ENCODE measurements at places on chromosomes 3 and 15.
A peak's percentile ranks its signal among the peaks of the same experiment; 100 is the strongest.

- no peak for DNase-seq
Observed at GRCh38 chr3:172476347-172476746, 28.1 kb upstream of the GHSR start.

DNA sequence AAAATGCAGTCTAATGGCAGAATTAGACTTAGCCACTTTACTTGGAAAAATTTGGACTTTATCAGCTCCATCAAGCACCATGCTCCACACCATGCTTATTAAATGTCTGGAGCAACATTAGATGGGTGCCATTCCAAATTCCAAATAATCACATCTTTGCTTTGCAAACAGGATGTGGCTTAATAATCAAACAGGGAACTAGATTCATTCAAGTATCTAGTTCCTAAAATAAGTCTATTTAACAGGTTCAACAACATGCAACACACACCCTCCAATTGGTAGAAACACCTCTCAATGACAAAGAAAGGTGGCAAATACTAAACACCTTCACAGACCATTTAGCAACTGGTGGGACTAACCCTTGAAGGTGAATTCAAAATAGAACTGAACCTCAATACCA, 3.5 kb downstream of the HEXA start:
- DNase-seq = no peak

- DNase-seq = no peak
Observed at GRCh38 chr3:105676621-105677300, 192.1 kb downstream of the CBLB start.

GRCh38 chr3:52874864-52875587, 22.3 kb downstream of the STIMATE start:
- DNase-seq = no peak

GRCh38 chr3:42556089-42556632, 25.6 kb downstream of the SEC22C start:
- no peak for DNase-seq

GRCh38 chr3:148309390-148310035, 388.2 kb upstream of the AGTR1 start:
- DNase-seq = no peak

DNA sequence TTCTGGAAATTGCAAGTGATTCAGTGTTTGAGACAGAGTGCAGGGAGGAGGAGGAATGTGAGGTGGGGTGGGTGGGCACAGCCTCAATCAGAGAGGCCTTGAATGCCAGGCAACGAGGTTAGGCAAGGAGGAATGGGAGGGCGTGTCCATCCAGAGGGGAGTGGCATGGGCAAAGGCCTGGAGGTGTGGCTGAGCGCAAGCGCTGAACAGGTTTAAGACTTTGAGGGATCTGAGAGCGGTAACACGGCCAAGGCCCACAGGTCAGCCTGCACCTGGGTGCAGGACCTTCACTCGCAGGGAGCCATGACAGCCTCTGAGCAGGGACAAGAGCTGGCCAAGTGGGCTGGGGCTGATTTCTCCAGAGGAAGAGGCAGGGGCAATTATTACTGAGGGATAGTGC, 125.9 kb downstream of the TPRA1 start:
- no peak for DNase-seq

- DNase-seq = no peak
Observed at GRCh38 chr15:71547011-71547410, 263.3 kb upstream of the NR2E3 start.

- no peak for DNase-seq
Observed at GRCh38 chr15:40335938-40336743, 4.6 kb downstream of the CCDC9B start.

- no peak for DNase-seq
Observed at GRCh38 chr3:149886957-149887356, 73.9 kb downstream of the RNF13 start.

DNA sequence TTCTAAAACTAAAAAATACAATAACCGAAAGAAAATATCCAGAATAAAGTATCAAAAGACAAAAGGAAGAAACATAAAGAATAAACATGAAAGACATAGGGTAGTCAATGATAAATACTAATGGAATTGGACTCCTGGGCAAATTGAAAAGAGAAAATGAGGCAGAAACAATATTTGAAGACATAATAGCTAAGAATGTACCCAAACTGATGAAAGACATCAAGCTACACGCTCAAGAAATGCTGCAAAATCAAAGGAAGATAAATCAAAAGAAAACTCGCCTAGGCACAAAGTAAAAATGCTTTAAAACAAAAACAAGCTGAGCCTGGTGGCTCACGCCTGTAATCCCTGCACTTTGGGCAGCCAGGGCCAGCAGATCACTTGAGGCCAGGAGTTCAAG, 34.9 kb downstream of the CEP70 start:
- no peak for DNase-seq

DNA sequence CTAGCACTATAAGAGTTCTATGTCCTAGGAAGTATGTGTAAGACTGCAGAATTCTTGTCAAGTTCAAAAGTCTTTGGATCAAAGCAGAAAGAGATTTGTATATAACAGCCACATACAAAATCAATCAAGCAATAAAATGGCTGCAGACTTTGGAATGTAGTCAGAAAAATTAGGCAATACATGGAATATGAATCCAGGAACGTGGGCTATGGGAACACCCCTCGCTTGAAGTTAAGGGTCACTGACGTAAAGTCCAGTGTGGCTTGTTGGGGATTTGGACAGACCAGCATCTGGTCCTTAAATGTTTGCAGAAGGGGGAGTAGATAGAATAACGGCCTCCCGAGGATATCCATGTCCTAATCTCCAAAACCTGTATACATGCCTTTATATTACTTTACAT, 178.6 kb downstream of the ADAMTS9 start:
- DNase-seq = no peak

DNA sequence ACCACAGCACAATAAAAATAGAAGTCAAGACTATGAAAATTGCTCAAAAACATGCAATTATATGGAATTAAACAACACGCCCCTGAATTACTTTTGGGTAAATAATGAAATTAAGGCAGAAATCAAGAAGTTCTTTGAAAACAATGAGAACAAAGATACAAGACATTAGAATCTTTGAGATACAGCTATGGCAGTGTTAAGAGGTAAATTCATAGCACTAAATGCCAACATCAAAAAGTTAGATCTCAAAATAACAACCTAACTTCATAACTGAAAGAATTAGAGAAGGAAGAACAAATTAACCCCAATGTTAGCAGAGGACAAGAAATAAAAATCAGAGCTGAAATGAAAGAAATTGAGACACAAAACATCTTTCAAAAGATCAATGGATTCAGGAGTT, 86.6 kb upstream of the UBP1 start:
- no peak for DNase-seq

- no peak for DNase-seq
Observed at GRCh38 chr15:57298204-57298603, 78.1 kb upstream of the CGNL1 start.

- DNase-seq = no peak
Observed at GRCh38 chr3:71797455-71797854, 12.5 kb upstream of the PROK2 start.

GRCh38 chr3:111577798-111578685, 17.1 kb downstream of the ZBED2 start:
- DNase-seq = peak; percentile 47

DNA sequence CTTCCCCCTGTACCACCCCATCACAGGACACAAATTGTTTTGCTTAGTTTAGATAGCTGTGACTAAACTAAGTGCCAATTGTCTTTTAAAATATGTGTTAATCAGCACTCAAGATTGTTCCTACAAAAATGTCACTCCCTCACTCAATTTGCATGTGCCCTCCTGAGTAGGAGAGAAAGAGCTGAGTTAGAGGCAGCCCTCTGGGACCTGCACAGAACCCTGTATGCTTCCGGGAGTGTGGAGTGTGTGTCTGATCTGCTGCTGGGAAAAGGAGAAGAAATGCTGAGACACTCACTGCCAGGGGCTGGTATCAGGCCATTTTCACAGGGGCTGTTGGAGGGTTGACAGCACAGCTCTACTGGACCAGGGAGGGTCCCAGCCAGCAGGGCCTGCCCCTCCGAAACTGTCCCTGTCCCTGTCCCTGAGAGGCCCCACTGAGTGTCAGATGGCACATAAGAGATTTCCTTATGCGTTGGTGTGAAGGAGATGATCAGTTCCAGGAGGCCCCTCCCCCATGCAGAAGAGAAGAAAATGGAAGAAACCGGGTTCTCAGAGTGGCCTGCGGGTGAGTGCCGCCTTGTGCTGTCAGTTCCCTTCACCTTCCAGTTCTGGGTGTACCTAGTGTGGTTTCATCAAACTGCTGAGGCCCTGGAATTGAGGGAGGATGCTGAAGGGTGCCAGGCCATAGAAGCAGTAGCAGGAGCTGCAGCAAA, 3.9 kb upstream of the B3GNT5 start:
- no peak for DNase-seq

DNA sequence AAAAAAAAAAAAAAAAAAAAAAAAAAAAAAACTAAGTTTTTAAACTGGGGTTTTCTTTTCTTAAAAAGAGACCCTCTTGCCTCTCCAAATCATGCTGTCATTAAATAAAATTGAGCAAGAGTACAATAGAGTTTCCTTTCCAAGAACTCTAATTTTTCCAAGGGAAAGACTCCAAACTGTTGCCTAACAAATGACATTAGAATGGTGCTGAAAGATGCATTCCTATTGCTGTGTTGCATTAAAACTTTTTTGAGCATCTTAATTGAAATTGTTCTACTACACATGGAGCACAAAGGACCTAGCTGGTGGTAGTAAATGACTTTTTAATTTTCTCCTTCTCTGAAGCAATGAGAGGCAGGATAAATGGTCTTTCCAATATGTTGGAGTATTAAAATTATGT, 469.1 kb upstream of the ARHGEF26 start:
- no peak for DNase-seq

DNA sequence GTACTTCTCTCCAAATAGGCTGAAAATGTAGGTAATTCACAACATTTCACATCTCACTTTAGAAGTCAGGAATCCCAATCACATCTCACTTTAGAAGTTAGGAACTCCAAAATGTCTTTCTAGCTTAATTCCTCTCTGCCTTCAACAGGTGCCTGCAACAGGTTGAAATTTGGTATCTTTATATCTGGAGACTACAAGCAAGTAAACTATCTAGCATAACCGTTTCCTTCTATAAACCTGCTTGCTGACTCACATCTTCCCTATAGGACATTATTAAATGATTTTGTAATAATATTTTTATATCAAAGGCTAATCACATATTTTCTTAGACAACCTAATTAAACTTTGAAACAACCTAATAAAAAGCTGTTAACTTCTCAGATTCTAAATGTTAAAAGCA, 18.2 kb downstream of the RFX7 start:
- DNase-seq = no peak

- no peak for DNase-seq
Observed at GRCh38 chr3:76132154-76132470, 346.8 kb upstream of the ZNF717 start.

DNA sequence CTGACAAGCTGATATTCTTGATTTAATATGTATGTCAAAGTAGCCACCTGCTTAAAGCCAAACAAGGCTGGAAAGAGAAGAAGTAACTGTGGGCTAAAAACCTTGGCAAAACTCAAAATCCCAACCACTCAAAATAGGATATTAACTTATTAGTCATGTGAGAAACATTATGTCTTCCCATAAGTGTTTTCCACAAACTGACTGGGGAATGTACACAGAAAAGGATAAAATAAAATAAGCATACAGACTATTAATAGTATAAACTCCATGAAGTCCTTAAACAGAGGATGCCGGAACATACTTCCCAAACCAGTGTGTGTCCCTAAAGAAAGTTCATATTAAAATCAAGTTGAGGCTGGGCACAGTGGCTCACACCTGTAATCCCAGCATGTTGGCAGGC, 263.7 kb upstream of the THBS1 start:
- DNase-seq = no peak

GRCh38 chr3:25907081-25907480, 117.2 kb downstream of the OXSM start:
- no peak for DNase-seq

DNA sequence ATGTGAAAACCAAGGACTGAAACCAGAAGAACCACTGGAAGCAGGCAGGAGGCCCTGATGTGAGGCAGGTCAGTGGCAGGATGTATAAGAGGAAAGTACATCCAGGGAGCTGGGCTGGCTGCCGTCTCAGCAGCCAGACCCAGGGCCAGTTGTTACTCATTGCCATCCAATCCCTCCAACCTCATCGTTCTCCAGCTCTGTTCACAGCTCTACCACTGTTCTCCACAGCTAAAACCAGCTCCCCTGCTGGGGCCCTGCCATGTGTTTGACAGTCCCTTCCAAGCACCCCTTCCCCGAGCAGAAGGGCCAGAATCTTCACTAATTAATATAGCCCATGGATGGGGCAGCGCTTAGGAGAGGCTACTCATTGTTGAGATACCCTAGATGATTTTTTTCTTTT, 206.6 kb downstream of the MECOM start:
- DNase-seq = no peak

DNA sequence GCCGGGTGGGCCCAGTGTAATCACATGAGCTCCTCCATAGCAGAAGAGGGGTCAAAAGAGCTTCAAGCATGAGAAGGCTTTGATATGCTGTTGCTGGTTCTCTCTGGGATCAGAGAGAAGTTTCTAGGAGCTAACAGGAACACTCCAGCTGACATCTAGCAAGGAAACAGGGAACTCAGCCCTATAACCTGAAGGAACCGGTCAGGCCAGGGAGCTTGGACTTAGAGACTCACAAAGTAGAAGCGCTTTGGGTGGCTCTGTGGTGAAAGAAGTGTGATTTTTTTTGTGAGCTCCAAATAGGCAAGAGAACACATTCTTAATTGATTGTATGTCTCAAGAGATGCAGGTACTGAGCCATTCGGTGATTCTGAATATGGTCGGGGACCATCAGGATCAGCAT, 26.2 kb upstream of the EPHB1 start:
- no peak for DNase-seq

DNA sequence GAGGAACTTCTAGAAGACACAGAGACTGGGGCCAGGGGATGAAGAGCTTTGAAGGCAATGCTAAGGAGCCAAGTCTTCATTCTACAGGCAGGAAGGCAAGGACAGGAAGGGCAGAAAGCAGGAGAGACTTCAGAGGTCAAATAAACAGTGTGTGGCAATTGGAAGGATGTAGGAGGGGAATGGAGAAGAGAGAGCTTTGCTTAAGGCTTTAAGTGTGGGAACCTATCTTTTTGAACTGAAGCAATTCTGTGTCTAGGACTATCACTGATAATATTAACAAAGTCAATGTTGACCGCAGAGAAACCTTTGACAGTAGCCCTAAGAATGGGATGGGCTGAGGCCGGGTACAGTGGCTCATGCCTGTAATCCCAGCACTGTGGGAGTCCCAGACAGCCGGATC, 325.0 kb downstream of the FOXP1 start:
- DNase-seq = no peak

DNA sequence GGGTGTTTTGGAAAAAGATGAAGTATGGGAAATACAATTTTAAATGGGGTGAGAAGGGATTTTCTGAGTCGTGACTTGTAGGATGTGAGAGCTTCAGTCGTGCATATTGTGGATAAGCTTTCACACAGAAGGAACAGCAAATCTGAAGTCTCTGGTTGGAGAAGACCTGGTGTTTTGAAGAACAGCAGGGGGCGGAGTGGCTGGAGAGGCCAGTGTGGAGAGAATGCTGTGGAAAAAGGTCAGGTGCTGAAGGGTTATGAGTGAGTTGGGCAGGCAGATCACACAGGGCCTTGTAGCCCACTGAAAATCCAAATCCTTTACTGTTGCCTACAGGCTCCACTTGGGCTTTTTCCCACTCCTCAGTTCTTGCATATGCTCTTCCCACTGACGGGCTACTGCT, 14.1 kb upstream of the SCAANT1 start:
- no peak for DNase-seq

- no peak for DNase-seq
Observed at GRCh38 chr3:115624029-115624741, 875 bp downstream of the GAP43 start.

All from CD4-positive, alpha-beta T cell treated with Interferon alpha-2 for 1 hour (primary cell).